ENCODE measurements at places on chromosomes 11 and 22.

DNA sequence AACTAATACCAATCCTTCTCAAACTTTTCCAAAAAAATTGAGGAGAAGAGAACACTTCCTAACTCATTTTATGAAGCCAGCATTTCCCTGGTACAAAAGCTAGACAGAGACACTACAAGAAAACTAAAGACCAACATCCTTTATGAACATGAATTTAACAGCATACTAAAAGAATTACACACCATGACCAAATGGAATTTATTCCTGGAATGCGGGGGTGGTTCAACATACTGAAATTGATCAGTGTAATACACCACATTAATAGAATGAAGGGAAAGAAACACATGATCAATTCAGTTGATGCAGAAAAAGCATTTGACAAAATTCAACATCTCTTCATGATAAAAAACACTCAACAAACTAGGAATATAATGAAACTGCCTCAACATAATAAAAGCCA, 148.1 kb downstream of the WNT7B start:
- DNase-seq = peak; percentile 15

DNA sequence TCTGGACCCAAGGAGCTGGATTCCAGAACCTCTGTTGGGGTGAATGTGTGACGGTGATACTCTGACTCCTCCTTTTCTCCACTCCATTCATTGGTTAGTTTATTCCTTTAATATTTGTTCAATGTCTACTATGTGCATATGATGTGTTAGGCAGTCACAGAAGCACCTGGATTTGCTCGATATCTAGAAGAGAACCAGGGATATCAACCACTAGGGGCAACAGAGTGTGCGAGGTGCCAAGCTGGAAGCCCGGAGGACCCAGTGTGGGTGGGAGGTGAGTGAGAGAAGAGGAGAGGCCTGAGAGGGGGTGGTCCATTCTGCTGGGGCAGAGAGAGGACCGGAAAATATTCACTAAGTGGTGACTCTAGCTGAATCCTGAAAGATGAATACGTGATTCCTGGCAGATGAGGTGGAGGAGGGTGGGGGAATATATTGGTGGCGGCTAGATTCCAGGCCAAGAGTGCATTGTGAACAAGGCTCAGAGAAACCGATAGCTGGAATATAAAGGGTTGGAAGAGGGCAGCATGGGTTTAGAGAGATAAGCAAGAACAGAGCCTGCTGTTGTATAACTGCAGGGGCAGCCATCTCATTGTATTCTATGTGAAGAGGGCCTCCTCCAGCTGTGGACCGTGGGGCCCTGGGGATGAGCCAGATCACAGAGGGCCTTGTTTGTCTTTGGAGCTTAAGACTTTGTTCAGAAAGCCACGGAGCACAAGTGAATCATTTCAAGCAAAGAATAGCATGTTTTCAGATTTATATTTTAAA, 6.9 kb upstream of the TIMP3 start:
- no peak for DNase-seq

DNA sequence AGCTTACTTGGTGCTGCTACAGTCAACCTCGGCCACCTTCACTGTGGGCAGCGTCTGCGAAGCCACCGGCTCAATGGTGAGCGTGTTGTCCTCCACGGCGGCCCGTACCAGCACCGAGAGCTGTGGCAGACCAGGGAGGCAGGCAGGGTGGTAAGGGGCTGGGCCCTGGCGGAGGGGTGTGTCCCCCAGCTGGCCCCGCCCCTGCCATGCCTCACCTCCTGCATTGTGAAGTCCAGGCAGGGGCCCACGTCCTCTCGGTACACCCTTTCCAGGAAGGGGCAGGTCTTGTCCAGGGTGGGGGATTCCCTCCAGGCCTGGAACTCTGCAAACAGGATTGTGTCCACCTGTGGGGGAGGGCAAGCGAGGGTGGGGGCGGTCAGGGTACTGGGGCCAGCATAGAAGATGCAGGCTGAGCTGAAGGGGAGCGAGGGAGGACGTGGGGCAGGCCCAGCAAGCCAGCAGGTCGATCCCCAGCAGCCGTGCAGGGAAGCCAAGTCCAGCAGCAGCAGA, 12.8 kb downstream of the RAB3IL1 start:
- no peak for DNase-seq

GRCh38 chr11:22192289-22192641, 620 bp upstream of the ANO5 start:
- DNase-seq = no peak

GRCh38 chr22:23226497-23226850, 46.2 kb downstream of the BCR start:
- no peak for DNase-seq

DNA sequence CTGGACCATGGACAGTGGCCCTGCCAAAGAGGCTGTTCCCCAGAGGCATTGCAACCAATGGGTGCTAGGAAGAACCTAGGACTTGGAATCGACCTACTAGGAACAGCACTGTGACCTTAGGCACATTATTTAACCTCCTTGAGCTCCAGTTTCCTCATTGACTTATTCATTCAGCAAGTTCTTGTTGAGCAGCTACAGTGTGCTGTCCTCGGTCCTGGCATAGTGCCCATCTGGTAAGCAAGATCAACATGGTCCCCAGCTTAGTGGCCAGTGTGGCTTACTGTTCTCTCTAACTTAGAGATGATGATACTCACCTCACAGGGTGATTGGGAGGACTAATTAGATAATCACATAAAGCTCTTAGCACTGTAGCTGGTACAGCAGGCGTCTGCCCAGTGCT, 8.2 kb downstream of the ABCG4 start:
- no peak for DNase-seq

GRCh38 chr11:35088676-35089075, 50.3 kb upstream of the CD44 start:
- DNase-seq = no peak

DNA sequence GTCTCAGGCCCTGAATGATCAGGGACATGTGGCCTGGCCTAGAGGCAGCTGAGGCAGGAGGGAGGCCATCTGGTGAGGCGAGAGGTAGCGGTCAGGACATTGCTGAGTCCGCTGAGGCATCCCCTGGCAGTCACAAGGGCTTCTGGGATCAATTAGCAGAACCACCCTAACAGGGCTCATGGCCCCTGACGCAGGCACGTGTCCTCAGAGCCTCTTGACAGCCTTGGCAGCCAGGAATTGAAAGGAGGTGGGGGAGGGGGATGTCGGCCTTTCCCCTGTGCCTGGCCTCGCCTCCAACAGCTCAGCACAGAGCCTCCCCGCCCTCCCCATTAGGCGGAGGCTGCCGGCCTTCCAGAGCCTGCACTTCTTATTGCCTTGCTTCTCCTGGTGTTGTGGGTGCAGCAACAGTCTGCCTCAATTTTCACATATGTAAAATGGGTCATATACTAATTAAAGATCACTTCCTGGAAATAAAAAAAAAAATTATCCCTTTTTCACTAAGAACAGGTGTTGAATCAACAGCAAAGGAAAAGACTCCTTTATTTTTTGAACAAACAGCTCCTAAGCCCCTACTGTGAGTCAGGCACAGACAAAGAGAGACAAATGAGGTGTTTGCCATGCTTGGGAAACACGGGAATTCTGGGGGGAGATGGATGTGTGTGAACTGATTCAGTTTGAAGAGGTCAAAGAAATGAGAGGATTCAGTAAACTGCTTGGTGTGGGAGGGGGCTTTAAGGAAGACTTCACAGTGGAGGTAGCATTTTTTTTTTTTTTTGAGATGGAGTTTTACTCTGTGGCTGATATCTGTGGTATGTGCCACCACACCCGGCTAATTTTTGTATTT, 55.3 kb downstream of the NFAM1 start:
- DNase-seq = no peak

DNA sequence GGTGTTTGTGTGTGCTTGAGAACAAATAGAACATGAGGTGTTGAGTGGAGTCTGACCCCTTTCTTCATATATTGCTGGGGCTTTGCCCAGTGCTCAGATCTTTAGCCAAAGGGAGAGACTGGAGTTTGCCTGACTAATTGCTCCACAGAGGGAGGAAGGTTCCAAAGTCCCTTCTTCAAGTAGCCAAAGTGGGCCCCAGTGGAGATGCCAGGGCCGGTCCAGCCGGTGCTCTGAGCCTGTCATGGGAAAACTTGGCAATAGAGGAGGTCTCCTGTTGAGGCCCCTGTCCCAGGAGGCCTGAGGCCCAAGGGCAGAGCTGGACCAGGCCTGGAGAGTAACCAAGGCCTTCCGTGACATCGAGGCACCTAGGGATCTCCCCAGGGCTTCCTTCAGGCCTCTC, 112.3 kb downstream of the DSCAML1 start:
- DNase-seq = no peak

DNA sequence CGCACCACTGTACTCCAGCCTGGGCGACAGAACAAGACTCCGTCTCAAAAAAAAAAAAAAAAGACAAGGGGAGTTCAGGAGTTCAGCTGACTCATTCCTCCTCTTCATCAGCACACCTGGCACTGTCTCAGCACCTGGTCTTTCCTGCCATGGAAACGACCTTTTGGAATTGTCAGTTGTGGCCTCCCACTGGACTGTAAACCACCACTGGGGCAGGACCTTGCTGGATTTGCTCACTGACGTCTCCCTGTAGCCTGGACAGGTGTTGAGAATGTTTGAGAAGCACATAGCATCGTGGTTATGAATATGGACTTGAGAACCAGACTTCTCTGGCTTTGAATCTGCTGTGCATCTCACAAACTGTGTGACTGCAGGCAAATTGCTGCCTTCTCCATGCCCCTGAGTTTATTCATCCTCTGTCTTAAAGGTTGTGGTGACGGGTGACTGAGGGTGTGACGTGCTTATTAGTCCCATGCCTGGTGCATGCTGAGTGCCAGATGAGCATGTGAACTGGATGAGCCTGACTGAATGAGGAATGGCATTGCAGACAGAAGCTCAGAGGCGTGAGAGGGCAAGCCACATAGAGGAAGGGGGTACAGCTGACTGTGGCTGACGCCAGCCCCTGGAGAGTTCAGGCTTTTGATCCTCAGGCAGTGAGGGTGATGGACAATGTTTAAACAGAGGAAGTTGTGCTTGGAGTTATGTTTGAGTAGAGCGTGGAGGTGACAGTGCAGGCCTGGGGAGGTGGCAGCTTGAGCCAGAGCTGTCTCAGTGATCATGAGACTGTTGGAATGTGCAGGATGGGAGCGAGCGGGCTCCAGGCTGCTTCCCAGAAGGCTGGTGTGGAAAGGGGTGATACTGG, 12.7 kb downstream of the TOM1 start:
- DNase-seq = no peak

DNA sequence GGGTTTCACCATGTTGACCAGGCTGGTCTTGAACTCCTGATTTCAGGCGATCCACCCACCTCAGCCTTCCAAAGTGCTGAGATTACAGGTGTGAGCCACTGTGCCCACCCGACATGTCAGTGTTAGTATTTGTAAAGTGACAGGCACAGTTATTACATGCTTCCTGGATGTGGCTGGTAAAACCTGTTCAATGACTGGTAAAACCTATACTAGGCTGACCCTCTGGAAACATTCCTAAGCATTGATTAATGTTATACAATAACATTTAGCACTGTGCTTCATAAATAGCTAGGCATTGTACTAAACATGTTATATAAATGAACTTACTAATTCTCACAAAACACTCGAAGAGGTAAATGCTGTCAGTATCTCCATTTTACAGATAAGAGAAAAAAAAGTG, 20.9 kb upstream of the JHY start:
- no peak for DNase-seq

- DNase-seq = no peak
Observed at GRCh38 chr11:28168718-28169117, 60.5 kb downstream of the METTL15 start.

GRCh38 chr11:119144825-119145486, 3.9 kb upstream of the ABCG4 start:
- no peak for DNase-seq
